ENCODE measurements at places on chromosomes 2 and 18.
A peak's percentile ranks its signal among the peaks of the same experiment; 100 is the strongest.

GRCh38 chr2:53610260-53610659 lies 157.3 kb upstream of the CHAC2 start:
- no peak for DNase-seq

DNA sequence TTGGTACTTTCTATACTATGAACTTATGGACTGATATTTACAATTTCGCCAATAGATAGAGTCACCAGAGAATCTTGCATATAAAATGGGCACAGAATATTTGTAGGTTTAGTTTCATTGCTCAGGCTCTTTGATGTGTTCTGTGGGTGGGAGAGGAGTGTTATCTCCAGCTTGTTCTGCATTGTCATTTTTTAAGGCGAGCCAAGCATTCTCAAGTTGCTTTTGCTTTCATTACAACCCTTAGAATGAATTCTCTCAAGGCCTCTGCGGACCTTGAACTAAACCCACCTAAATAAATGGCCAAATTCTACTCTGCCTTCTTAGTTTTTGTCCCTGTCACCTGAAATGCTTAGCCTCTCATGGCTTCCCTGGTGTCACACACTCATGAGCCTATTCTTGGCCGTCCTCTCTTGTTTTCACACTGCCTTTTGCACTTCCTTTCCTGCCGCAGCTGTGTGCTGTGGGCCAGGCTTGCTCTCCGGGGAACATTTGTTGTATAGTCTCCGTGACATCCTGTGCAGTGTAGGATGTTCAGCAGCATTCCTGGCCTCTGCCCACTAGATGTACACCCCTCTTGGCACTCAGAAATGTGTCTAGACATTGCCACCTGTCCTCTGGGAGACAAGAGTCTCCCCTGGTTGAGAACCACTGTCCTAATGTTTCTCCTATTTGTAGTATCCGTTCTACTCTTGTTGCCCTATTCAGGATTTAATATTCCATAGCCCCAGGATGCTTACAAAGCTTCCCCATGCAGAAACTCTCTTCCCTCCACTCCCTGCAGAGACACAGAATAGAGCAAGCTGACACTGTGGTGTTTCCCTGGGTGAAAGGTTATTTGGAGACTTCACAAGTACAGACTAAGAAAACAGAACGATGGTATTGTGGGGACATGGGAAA lies 255.6 kb downstream of the PTPRM start:
- DNase-seq = peak; percentile 78

DNA sequence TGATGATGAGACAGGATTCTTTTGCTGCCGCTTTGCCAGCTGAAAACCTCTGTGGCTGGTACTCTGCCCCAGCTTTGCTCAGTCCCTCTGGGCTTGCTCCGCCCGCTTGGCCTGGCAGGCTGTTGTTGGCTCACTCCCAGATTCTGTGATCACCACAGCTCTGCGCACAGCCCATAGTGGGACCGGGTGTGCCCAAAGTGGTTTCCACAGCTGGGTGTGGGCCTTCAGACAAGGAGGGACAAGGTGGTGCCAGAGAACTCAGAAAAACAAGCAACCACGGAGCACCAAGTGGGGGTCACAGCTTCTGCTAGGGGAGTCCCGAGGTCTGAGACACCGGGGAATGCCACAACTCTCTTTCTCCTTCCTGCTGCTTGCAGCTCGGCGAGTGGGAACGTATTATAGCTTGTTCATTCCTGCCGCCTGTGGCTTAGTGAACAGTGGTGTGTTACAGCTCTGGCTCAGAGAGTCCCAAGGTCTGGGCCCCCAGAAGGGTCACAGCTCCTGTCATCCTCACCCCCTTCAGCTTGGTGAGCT lies 9.2 kb upstream of the KYNU start:
- no peak for DNase-seq

DNA sequence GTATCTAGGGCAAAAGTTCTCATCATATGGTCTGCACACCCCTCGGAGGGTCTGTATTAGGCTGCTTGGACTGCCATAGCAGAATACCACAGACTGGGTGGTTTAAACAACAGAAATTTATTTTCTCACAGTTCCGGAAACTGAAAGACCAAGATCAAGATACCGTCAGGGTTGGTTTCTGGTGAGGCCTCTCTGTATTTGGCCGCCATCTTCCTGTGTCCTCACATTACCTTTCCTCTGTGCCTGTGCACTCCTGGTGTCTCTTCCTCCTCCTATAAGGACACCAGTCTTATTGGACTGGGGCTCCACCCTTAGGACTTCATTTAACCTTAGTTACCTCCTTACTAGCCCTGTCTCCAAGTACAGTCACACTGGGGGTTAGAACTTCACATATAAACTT lies 132.5 kb downstream of the NCOA1 start:
- DNase-seq = no peak

DNA sequence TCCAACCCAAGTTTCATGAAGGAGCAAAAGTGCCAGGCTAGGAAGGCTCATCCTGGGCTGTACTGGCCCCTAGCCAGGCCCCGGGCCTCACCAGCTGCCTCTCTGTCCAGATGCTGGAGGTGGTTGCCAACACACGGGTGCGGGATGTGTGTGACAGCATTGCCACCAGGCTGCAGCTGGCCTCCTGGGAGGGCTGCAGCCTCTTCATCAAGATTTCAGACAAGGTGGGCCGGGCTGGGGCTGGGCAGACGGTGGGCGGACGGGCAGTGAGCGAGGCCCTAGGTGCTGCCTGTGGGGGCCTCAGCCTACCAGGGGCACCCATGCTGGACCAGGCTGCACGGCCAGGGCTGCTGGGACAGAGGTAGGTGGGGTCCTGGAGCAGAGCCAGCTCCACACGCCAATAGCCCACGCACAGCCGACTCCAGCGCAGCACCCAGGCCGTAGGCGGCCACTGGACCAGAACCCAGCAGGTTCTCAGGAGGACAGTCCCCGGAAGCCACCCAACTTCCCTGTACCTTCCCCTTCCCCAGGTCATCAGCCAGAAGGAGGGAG lies 11.8 kb upstream of the GPR17 start:
- DNase-seq = no peak

GRCh38 chr2:8580316-8581233 lies 101.3 kb upstream of the ID2 start:
- no peak for DNase-seq

- DNase-seq = no peak
Measured at GRCh38 chr2:20170704-20171250, 54.2 kb downstream of the SDC1 start.

- DNase-seq = no peak
Measured at GRCh38 chr2:105910497-105911238, 166.0 kb downstream of the NCK2 start.

DNA sequence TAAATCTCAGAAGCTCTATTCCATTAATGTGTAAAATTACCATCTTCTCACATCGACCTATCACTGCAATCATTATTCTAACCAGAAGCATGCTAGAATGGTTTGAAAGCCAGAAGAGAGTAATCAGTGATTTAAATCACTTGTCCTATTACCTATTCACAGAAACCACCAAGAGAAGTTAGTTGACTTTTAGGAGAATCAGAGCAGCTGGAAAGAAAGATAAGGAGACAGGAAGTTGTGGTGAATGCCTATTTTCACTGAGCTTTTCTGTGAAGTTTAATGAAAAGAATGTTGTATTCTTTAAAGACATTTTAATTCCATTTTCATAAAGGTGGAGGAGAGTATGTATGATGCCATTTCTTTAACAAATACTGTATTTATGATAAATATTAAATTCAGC lies 352.6 kb upstream of the CRIM1 start:
- peak; percentile 62 for DNase-seq
